Activated CD4-positive, alpha-beta T cell treated with anti-CD3 and anti-CD28 coated beads, Interleukin-2, amount 50 U/mL, for 16 hours (primary cell): ENCODE measurements at places on chromosomes 4 and X.

DNA sequence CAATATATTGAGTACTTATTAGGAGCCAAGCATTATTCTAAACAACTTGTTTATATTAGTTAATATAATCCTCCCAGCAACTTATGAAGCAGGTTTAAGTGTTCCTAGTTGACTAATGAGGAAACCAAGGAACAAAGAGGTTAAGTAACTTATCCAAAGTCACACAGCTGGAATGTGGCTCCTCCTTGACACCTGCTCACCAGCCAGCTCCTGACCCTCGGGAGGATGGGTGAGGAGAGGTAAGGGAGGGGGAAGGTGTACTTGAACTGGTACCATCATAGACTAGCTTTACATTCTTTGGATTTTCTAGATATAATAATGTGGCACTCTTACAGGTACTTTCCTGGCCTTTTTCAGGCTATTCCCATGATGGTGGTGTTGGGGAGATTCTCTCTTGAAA lies 50.7 kb downstream of the ARHGEF38 start:
- no peak for DNase-seq

GRCh38 chr4:4838051-4838935 lies 21.2 kb upstream of the MSX1 start:
- no peak for DNase-seq

GRCh38 chr4:13876131-13876530 lies 248.6 kb upstream of the BOD1L1 start:
- no peak for DNase-seq

DNA sequence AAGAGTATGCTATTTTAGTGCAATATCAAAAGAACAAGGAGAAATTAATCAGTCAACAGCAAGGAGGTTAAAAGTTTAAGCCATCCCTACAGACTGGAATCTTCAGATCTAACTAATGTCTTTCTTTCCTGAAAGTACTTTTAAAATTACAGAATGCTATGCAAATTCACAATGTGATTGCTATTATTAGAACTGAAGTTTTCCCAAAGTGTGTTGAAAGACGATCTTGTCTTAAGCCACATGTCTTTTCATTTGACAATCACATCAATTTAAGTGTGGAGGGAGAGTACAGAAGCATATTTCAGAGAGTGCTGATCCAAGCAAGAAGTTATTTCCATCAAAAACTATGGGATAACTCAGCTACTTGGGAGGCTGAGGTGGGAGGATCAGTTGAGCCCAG lies 64.7 kb upstream of the TNIP3 start:
- no peak for DNase-seq

DNA sequence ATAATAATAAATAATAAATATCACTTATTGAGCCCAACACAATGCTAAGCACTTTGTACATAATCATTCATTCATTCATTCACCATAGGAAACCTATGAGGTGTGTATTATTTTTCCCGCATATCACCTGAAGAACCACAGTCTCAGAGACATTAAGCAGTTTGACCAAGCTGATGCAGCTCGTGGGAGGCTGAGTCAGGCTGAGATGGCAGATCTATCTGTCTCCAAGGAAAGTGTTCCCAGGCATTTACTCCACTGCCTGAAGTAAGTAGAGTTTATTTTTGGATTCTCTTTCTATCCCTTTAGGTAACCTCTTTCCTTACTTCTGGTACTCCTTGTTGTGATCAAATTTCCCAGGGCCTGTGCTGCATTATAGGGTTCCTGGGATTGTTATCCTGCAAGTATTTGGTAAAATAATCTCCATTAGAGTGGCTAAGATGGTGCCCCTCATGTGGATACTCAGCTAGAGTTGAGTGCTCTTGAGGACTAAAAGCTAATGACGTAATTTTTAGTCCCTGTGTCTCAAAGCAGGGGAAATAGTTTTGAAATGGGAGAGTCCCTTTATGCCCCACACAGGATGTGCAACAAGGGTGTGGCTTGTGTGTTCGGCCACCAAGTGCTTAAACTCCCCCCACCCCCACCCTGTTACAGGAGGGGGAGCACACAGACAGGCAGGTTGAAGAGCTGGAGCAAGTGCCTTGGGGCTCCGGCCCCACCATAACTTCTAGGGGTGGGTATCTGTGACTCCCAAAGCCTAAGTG lies 467.0 kb downstream of the STIM2 start:
- no peak for DNase-seq

- no peak for DNase-seq
Observed at GRCh38 chr4:73451404-73451803, 15.4 kb downstream of the AFP start.

DNA sequence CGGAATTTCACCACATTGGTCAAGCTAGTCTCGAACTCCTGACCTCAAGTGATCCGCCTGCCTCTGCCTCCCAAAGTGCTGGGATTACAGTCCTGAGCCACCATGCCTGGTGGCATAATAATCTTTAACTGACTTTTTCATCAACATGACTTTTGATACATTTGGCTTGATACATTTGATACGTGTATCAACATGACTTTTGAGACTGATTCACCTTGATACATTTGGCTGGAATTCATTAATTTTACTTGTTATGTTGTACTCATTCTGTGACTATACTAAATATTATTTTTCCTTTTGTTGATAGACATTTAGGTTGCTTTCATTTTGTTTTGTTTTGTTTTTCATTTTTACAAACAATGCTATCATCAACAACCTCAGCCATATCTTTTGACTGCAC lies 6.3 kb downstream of the TMEM154 start:
- DNase-seq: no peak

- DNase-seq: no peak
Observed at GRCh38 chr4:112898357-112899141, 150.9 kb upstream of the ANK2 start.

DNA sequence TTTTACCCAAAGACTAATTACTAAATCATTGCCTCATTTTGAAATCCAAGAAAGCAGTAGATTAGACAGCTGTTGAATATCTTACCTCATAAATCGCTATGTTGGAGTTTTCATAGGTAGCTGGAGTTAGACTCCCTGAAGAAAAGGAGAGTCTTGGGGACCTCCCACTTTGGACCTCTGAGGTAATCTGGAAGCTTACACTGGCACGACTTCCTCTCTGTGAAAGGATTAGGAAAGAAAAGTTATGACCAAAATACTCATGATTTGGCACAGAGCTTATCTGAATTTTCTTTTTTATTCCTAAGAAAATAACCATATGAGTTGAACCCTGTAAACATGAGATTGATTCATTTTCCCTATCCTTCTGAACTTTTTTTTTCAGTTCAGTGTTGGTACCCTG lies 40.6 kb downstream of the GUCY2F start:
- DNase-seq: no peak

GRCh38 chrX:38941675-38942074 lies 140.4 kb downstream of the MID1IP1 start:
- no peak for DNase-seq

GRCh38 chrX:18973527-18974192 lies 10.3 kb downstream of the PHKA2 start:
- no peak for DNase-seq

DNA sequence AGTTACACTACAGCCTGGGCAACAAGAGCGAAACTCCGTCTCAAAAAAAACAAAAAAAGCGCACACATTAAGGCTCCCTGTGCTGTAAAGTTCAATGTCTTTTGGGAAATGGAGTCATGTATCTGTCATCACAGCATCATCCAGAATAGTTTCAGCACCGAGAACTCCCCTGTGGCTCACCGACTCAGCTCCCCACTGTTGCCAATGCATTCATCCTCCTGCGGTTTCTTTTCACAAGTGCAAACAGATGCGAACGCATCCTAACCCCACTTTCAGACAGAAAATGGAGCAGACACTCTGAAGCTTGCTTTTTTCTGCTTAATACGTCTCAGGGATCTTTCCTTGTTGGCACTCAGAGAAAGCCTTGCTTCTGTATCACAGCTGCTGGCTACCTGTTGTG lies 13.8 kb upstream of the SH3TC1 start:
- DNase-seq: no peak

DNA sequence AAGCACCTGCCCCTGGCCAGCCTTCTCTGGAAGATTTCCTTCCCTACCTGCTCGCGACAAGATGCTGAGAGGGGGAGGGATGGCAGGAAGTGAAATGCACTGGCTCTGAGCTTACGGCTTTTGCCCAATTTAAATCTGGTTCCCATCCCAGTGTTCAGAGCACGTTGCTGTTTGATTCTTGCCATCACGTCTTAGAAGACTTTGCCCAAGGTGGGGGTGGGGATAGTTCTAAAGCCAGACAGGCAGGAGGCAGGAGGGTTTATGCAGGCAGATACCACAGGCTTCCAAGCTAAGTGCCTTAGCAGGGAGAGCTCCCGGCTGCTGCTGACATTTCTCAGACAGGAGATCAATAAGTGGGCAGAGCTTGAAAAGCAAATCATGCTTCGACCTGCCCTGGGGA lies 393.9 kb downstream of the MID1IP1 start:
- no peak for DNase-seq

- DNase-seq: no peak
Observed at GRCh38 chr4:2809610-2810180, 16.8 kb downstream of the SH3BP2 start.

DNA sequence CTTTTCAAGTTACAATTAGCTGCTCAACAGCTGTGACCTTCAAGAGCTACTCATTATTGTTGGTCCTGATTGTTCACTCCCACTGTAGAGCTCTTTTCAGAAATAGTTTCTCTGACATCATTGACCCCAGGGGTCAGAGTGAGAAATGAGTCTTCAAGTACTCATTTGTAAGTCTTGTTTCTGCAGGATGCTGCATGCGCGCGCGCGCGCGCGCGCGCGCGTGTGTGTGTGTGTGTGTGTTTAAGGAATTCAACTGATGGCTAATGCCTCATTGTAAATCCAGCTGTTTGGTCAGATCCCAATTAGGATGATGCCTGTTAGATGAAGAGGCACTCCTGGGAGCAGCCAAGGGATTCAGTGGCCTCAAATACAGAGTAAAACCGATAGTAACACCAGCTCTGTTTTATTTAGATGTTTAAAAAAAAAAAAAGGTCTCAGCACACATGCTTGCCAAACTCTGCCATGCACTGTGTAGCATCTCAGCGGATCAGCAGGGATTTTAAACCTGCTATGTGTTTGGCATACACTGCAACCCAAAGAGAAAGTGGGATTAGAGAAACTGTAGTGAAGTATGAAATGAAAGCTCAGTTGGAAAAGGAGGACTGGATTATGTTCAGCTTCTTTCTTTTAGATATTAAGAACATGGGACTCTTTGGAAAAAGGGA lies 332.3 kb downstream of the ADGRL3 start:
- no peak for DNase-seq

DNA sequence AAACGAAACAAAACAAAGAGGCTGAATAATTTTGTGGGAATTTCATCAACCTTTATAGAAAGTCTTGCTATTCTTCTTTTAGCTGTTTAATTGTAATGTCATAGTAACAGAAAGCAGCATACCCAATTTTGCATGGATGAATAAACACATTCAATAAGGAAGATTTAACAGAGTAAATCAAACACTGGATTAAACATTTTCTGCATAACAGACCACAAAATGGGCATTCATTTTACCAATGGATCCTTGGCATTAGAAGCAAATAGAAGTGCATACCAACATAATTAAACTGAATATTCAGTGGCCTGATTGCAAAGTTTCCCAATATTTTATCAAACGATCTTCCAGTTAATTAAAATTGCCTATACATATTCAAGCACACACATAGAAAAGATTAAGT lies 4.4 kb upstream of the CHM start:
- no peak for DNase-seq

GRCh38 chrX:13893826-13894225 lies 76.9 kb upstream of the GPM6B start:
- no peak for DNase-seq

DNA sequence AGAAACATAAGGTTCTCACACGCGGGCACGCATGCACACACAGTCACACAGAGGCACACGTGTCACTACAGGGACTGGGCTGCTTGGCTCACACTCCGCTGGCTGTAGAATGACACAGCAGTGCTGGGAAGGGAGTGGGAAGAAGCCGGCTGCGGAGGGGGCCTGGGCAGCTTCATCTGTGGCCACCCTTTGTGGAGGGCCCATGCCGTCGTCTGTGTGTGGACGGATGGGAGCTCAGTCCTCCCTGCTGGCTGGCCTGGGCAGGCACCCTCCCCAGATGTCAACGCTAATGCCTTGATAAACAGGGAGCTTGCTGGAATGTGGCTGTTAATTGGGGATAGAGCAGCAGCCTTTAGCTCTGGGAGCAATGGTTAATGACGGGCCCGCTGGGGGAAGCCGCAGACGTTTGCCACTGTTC lies 621.1 kb downstream of the BCOR start:
- no peak for DNase-seq
